Stimulated activated CD4-positive, alpha-beta T cell treated with anti-CD3 and anti-CD28 coated beads, Interleukin-2, amount 100 ng/mL, for 48 hours (primary cell): ENCODE measurements at places on chromosomes 5 and 9.

DNA sequence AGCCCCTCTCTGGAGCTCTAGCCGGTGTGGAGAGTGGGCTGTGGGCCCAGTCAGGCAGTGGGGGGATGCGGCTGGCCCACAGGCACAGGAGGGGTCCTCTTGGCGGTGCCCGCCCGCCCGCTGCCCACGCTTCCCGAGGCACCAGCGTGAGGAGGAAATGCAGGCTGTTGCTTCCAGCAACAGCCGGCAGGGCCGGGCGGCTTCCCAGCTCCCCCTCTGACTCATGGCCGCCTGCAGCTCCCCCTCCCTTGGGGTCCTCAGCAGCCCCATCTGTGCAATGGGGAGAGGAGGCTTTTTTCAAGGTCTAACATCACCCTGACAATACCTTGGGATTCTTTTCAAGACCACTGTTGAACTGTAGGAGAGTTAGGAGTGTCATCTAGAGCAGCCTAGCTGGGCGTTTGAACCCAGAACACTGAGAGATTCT is 10.4 kb downstream of the CXXC5 start:
- DNase-seq: no peak

DNA sequence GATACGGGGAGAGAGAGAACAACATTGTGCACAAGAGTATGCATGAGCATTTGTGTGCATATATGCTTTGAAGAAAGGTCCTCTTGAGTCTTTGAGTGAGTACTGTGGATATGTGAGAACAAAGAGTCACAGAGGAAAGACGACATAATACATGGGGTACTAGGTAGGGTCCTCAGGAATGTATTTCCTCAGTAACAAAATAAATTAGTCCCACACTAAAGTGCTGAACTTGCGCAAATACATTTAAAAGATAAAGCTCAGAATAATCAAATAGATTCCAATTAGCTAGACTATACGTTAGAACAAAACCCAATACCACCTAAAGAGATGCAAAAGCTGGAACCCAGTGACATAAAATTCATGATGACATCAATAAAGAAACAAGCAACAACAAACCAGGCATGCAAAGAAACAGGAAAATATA is 70.8 kb downstream of the RAPGEF6 start:
- no peak for DNase-seq

GRCh38 chr9:100443781-100444768 is 17.1 kb downstream of the MSANTD3 start:
- no peak for DNase-seq

DNA sequence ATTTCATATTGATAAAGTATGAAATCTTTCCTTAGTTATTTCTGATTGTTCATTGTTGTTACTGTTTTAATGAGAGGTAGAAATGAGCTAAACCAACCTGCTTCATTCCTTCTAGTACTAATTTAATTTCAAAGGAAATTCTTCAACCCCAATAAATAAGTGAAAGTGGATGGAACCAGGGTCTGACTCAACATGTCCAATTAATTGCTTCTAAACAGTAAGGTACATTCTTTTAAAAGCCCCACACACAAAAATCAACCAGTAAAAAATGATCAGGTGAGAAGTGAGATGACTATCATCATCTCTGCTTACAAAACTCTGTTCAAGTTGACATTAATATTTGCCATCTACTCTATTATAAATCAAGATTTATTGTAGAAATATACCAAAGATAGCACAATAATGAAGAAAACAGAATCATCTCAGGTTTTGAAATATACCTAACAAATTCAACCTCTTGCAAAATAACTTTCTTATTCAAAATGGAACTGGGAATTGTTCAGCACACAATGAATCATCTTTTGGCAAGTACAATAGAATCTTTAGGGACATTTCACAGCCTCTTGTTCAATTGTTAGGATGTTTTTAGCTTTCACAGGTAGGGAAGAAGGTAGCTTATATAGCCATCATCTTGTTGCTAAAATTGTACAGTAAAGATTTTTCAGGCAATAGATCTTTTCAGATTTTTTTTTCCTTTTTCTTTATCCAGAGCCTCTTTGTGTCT is 114.5 kb downstream of the RPS23 start:
- DNase-seq: no peak

DNA sequence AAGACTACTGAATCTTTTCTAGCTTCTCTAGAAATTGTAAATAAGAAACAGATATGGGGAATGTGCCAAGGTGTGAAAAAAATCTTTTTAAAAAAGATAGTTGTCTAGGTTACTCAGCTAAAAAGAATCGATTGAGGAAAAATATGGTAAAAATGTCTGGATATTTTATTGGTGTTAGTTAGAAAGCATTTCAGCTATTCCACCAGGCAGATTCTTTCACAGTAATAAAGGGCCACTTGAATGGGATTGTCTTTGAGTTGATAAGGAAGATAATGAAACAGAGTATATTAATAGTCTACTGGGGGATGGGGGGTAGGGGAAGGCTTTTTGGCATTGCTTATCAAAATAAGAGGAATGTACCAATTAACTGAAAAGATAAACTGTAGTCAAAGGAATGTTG is 51.9 kb downstream of the SLIT3 start:
- no peak for DNase-seq

DNA sequence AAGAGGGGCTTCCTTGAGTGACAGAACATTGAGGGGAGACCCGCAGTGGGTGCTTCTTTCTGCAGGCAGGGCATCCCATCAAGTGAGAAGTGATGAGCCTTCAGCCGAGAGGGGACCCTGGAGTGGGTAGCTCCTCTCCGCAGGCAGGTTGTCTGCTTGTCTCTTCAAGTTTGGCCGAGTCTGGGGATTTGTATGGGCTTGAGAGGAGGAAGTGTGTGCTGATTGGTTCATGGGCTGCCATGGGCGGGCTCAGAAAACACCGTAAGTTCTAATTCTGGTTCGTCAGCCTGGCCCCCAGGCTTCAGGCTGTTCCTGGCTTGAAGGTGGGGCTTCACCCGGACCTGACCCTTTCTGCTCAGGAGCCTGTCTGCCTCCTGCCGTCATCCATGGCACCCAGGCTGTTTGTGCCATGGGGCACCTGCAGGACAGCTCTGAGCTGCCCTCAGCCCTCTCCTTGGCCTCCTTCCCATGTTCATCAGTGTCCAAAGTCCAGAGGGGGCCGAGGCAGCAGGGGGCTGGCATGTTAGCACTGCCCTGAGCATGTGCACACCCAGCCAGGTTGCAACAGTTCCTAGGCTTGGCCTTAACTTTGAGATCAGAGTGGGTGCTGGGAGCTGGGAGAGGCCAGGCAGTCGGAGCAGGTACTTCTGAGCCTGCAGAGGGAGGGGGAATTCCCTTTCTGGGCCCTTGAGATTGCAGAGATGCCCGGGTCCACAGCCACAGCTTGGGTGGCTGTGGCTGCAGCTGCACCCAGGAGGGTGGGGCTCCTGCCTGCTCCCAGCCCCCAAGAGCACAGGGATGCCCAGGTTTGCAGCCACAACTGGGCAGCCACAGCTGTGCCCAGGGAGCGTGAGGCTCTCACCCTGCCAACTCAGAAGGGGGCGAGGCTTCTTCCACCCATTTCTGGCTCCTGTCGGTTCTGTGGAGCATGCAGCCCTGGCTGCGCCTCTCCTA is 13.5 kb upstream of the DHFR start:
- DNase-seq: no peak

GRCh38 chr5:107155707-107156106 is 515.0 kb downstream of the EFNA5 start:
- no peak for DNase-seq

GRCh38 chr9:135480071-135480939 is 723 bp downstream of the PPP1R26 start:
- no peak for DNase-seq

DNA sequence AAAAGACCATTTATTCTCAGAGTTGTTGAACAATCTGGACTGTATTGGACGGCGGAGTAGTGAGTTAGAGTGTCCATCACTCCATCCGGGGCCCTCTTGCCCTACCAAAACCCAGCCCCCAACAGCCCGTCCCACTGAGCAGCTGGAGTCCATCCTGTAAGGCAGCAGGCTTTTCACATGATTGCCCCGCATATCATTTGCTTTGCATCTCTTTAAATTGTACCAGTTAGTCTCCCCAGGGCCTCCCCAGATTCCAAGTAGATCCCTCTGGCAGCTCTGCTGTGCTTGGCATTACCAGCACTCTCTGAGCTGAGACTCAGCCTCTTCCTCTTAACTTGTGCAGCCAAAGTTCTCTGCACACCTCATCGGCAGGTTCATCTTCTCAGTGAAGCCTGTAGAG is 48.6 kb upstream of the ADCY2 start:
- DNase-seq: no peak

DNA sequence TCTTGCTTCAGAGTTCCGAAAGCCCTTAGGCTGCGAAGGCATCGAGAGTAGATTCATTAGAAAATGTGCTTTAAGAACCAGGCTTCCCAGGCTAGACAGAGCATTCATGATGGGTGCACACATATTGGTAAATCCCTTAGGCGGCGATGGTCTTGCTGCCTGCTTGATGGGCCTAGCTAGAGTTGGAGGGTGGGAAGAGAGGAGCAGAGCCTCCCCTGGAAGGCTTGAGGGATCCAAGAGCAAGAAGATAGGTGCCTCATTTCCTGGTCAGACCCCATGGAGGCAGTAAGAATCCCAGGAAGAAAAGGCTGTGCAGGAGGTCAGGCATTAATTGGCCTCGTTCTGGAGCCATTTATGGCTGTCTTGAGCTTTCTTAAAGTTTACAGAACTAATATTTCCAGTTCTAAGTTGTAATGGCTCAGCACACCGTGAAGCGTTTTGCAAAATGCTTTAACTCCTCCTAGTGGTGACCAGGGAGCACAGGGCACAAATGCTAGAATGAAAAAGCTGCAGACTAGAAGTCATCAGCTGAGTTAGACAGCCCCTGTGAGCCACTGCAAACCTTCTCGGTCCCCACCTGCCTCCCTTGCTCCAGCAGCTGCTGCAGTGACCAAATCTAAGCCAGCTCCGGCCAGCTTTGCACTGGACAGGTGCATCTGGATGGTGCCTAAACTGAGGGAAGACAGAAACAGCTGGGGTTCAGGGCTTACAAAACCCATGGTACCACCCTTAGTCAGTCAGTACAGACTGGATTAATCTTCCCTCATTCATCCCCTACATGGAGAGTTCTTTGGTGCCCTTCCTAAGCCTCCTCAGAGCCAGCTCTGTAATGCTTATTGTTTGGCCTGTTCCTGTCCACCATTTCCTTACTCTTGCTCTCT is 14.7 kb downstream of the SLC45A2 start:
- no peak for DNase-seq
